NCI-H1105 treated with DMSO at 0.1 percent for 48 hours (cell line): ENCODE measurements at places on chromosomes 12 and 14.

- no peak for DNase-seq
These were observed 1108.6 kb downstream of the LRFN5 start for GRCh38 chr14:42715316-42715715.

DNA sequence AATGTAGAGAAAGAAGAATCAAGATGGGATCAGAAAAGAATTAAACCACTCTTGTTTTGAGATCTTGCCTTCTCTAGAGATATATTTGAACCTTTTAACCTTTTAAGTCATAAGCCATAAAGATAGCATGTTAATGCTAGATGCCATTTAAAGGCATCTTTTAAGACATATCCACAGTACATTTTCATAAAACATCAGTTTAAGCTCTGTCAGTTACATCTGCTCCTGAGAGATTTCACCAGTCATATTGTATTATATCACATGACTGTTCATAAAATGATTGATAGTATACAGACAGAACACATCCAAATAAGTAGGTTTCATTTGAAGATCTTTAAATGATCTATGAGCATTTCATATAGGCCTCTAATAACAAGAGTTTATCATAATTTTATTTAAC, 1238.5 kb downstream of the SLC16A7 start:
- DNase-seq: no peak

- DNase-seq: no peak
These were observed 17.0 kb upstream of the DICER1 start for GRCh38 chr14:95174184-95174792.

DNA sequence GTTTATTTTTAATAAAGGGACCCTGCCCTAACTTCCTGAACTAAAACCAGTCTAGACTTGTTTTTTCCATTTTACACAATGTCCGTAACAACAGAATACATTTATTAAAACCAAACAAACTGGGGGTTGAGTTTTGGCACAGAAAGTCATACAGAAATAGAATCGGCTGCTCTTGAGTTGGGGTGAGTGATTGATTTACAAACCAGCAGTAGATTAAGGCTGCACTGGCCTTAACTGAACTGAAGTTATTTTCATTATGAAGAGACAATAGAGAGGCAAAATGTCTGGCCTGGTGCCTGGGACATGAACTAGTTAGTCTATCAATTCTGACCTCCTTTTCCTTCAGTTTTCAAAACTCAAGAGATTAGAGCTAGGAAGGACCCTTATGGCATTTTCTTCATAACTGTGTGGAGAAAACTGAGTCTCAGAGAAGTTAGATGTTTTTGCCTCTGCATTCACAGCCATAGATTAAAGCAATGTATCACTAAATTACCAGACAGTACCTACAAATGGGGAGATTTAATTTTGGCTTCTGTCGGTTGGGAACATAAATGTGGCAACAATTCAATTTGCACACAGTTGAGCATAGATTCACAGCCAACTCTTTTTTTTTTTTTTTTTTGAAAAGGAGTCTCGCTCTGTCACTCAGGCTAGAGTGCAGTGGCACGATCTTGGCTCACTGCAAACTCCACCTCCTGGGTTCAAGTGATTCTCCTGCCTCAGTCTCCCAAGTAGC, 19.8 kb upstream of the MGP start:
- peak; percentile 6 for DNase-seq

DNA sequence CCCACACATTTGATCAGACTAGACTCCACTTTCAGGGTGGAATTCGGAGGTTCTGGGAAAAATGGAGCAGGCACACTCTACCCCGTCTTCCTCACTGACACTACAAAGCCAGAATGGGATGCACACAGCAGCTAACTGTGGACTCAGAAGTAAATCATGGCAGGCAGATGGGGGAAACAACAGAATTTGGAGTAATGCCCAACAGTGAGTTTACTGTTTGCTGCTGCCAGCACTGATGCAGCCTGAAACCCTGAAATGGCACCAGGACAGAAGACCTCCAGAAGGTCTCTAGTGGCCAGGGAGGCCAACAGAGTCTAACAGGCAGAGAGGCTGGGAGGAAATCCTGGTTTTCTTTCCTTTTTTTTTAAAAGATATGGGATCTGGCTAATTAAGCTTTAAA, 24.6 kb downstream of the KCTD10 start:
- DNase-seq: no peak

GRCh38 chr12:65269603-65270002, 8.9 kb upstream of the MSRB3 start:
- no peak for DNase-seq

DNA sequence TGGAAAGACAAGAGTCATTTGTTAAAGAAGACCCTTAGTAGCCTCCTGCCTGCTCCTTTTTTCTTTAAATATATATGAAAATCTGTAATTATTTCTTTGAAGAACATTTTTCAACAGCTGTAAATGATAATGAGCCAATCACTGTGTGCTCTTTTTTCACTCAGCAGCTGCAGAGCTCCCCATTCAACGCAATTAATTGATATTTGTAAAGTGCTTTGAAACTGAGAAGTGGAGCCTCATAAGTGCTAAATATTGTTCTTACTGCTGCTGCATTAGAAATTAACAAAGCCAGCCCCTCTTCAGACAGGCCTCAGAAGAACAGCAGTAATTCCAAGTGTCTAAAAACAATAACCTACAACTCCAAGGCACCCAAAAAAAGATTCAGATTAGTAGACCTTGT, 224.3 kb downstream of the GXYLT1 start:
- DNase-seq: peak; percentile 99

DNA sequence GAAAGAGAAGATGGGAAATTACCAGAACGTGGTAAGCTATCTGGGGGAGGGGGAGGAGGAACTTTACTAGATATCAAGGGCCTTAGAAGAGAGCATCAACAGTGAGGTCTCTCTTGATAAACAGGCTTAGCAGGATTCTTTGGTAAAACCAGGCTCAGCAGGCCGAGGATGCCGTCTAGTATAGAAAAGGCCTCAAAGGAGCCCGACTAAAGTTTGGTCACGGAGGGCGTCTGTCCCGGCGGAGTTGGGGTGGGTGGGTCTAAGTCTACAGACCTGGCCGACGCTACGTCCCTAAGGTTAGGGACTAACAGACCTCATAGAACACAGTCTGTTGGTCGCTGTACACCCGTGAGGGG, 538 bp upstream of the TIGAR start:
- DNase-seq: no peak

- DNase-seq: no peak
These were observed 48.6 kb upstream of the FRS2 start for GRCh38 chr12:69421548-69421947.

DNA sequence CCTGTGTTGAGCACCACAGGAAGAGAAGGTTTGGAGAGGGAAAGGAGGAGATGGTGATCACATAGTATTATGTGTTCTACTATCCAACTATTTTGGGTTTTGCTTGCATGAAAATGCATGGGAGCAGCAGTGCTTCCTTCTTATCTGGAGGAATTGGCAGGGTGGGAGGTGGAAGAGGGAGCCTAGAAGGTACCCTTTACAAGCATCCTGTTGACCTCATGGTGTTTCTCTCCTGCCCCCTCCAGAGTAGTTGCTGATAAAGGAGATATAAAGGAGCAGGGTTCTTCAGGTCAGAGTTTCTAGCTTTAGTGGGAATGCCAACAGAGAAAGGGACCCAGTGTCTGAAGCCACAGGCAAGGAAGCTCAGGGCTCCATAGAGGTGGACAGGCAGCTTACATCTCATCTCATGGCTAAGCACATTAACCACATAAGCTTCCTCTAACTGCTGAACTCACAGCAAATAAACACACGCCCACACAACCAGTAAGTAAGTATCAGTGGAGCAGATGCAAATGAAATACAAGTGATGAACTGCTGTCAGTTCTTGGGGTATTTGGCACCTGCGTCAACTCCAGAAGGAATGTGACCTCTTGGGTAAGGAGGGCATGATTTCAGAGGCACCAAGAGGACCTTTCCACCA, 174.2 kb upstream of the SLC38A2 start:
- DNase-seq: no peak

- no peak for DNase-seq
These were observed 46.9 kb upstream of the ANO6 start for GRCh38 chr12:45168976-45169375.

DNA sequence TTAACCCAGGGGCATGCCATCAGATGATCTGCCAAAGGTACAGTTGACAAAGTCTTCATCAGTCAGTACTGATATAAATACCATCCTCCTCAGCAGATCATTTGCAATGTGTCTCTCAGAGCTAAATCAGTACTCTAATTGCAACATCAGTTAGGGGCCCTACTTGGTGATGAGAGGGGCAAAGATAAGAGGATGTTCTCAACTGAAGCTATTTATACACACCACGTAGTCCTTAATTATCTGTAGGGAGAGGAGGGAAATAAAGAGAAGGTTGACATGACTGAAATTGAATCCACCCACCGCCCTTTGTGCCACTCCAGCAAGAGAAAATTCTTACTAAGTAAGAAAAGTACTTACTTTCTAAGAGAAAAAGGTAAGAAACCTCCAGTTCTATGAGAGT, 157.8 kb upstream of the NUDT4 start:
- no peak for DNase-seq

DNA sequence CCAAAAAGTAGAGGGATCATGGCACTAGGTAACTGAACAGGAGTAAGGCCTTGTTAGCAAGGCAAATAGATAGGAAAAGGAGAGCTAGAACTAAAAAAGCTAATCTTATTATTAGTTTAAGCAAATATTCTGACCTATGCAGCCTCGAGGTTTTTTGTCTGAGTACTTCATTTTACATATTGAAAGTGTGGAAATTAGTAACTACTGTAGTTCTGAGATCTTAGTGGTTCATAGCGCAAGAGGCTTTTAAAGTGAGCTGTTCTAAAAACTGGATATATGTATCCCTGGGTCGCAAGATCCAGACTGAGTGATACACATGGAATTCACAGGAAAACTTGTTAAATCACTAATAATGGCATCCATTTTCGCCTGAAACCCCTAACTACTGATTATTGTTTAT, 411.0 kb upstream of the SOX5 start:
- no peak for DNase-seq

DNA sequence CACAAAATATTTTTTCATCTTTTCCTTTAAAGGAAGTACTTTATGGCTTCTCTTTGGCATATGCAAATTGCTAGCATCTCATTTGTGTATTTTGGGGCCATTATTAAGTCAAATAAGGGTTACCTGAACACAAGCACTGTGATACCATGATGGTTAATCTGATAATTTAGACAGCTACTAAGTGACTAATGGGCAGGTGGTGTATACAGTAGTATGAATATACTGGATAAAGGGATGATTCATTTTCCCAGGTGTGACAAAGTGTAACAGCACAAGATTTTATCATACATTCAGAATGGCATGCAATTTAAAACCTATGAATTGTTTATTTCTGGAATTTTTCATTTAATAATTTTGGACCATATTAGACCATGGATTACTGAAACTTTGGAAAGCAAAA, 27.2 kb upstream of the ANO4 start:
- no peak for DNase-seq

DNA sequence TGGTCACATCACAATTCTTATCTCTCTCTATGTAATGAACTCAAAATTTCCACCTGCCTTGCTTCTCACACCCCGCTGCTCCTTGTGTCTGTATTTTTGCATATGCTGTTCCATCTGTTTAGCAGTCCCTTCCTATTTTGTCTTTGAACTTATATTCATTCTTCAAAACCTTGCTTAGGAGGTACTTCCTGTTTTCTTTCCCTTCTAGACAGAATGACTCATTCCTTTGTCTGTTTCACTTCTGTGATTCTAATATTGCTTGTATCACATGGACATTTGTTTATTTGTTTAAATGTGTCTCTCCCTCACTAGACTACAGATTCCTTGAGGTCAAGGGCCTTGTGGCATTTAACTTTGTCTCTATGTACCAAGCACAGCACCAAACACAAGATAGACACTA, 424.2 kb downstream of the ETNK1 start:
- DNase-seq: no peak

GRCh38 chr12:91639327-91639726, 456.7 kb upstream of the DCN start:
- DNase-seq: no peak

- peak; percentile 89 for DNase-seq
These were observed 224.6 kb upstream of the CRY1 start for GRCh38 chr12:107317751-107318555.

DNA sequence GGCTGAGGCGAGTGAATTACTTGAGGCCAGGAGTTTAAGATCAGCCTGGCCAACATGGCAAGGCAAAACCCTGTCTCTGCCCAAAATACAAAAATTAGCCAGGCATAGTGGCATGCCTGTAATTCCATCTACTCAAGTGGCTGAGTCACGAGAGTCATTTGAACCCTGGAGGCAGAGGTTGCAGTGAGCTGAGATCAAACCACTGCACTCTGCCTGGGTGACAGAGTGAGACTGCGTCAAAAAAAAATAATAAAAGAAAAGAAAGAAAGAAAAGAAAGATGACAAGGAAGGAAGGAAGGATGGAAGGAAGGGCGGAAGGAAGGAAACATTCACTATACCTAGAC, 159.6 kb upstream of the CNOT2 start:
- DNase-seq: no peak

- no peak for DNase-seq
These were observed 86.2 kb downstream of the TSPAN8 start for GRCh38 chr12:71071536-71072097.

- no peak for DNase-seq
These were observed 11.4 kb downstream of the RIOX1 start for GRCh38 chr14:73502017-73502619.

DNA sequence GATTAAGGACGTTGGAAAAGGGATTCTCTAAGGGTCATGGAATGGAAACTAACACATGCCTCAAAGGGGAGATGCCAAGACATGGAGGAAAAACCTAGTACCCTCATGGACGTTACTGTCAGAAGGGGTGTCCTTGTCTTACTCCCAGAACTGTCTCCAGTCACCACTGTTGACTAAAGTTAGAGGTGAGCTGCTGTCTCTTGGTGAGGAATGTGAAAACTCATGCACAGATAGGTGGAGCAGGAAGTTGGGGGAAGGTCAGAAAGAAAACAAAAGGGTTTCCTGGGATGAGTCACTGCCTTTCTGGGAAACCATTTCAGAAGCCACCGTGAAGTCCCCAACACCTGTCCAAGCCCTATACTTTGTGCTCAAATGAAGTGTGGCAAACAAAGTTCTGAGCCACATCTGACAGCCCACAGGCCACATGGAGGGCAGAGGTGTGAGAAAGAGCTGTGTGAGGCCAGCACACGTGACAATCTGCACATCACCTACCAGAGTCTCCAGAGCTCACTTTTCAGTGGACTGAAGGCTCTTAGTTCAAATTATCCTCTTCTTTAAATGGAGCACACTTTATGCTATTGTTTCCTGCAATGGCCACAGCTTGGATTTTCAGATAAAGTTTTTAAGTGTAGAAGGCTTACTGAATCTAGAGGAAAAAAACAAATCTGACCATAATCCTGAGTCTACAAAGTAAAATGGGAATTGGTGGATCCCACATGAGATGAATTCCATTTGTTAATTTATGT, 92.9 kb upstream of the EGLN3 start:
- no peak for DNase-seq

DNA sequence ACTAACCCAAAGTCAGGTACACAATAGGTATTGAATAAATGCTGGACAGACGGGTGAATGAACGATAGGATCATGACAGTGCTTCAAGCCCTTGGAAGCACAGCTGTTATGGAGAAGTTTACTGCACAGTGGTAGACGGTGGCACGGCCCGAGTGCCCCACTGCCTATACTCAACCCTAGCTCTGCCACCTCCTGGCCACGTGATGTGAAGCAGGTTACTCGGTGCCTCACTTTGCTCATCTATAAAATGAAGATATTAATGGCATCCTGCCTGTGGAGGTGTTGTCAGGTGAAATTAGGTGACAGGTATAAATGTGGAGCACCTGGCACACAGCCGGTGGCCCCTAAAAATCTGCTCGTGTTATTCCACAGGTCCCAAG, 5.8 kb downstream of the ASB2 start:
- DNase-seq: no peak

- peak; percentile 74 for DNase-seq
These were observed 386.8 kb downstream of the BCAT1 start for GRCh38 chr12:24561882-24562770.

- peak; percentile 65 for DNase-seq
These were observed 17.9 kb downstream of the DERA start for GRCh38 chr12:15928870-15929571.
